ENCODE measurements at places on chromosomes 7 and 10.

DNA sequence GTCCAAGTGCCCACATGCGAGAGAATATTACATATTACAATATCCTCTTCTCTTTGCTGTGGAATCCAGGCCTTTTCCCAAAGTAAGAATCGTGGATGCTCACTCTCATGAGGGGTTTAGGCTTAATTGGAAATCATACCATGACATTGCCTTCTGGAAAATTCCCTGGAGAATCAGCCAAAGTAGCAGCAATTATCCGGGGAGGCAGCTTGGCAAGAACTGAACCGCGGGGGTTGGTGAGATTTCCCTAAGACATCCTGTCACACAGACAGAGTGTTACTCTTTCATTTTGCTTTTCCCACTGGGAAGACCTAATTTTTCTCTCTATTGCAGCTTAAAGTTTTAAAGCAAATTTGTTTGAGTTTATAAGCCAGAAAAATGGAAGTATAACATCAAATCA lies 463.6 kb upstream of the DPP6 start:
- no peak for DNase-seq

DNA sequence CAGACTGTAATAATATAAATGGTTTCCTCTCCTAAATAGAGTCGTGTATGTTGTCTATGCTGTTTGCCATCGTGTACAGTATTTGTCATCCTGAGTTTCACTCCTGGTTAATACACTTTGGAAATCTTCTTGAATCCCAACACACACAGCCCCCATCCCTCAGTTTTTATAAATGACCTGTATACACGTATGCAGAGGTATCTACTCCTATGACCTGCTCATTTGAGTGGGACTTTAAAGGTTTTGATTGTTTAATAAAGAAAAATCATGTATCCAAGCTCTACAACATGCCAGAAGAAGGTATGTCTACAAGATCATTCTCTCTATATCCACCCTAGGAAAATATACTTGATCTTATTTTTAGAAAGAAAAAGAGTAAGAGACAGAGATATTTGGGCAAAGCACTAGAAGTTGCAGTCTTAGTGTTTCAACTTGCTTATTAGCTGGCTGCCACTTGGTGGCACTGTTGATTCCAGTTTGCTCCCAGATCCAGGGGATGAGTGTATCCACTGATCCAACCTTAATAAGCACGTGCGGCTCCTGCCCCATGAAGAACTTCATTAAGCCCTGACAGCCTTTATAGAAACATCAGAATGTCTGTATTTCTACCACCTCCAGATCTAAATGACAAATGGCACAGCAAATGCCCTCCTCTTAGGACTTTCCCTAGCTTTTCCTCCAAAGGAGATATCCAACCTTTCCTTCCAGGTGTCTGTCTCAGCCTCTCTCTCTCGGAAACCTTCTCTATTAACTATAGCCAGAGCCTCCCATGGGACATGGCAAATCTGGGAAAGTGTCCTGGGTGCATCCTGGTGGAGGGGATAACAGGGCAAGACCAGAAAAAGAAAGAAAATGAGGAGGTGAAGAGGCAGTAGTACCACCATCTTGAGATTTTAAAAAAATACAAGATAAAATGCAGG lies 181.6 kb upstream of the NEBL start:
- peak; percentile 18 for DNase-seq

- DNase-seq = no peak
Observed at GRCh38 chr10:62856021-62856420, 39.9 kb upstream of the EGR2 start.

- DNase-seq = no peak
Observed at GRCh38 chr7:101845974-101846373, 28.5 kb downstream of the CUX1 start.

DNA sequence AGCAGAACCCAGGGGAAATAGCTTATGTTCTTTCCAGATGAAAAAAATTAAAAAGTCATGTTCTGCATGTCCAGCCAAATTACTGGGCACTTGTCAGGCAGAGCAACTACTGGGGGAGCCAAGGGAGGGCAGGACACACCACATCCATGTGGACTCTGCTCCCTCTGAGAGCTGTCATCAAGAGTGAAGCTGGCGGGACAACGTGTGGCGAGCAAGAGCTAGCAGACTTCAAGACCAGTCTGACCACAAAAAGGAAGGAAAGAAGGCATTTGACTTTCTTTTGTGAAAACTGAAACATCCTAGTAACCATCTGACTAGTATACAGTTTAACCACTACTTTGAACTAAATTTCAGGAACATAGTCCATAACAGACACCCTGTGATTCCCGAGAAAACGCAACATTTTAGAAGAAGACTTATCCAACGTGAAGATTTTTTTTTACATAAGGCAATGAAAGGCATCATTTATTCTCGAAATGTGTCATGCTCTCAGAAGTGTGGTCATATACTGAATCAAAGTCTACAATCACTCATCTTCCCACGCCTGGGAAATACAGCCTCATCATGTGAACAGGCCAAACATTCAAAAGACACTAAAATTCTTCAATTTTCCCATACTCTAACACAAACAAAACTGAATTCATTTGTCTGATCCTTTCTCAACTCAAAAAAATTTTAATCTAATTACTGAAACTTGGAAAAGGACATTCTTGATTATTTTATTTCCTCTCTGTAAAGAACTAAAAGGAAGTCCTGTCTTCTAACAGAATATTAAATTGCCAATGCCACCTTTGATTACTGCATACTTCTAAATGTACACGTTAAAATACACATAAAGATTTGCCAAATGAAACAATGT lies 15.5 kb downstream of the CYTH3 start:
- DNase-seq = peak; percentile 60

DNA sequence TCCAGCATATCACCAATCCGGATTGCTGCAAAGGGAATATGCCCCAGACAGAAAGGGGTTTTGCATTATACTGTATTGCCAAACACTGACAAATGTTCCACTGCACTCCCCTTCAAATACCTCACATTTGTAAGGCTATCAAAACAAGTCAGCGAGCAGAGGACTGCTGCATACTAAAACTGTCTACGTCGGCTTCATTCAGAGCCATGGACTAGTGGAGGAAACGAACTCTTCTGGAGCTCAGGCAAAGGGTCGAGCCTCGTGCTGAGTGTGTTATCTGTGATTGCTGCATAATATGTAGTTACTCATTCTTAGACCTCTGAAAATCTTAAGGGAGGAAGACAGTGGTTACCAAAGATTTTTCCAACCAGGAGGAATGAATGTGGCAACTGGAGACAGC lies 200.2 kb downstream of the DYNC1I1 start:
- DNase-seq = peak; percentile 15

GRCh38 chr7:156438011-156438410 lies 202.6 kb upstream of the RNF32 start:
- no peak for DNase-seq

GRCh38 chr10:5844345-5845055 lies 31.3 kb upstream of the GDI2 start:
- DNase-seq = no peak

- DNase-seq = no peak
Observed at GRCh38 chr7:156651474-156651873, 10.9 kb downstream of the RNF32 start.

- no peak for DNase-seq
Observed at GRCh38 chr7:133339772-133340171, 86.9 kb downstream of the EXOC4 start.

GRCh38 chr7:100476903-100477870 lies 1.8 kb downstream of the TSC22D4 start:
- DNase-seq = no peak

DNA sequence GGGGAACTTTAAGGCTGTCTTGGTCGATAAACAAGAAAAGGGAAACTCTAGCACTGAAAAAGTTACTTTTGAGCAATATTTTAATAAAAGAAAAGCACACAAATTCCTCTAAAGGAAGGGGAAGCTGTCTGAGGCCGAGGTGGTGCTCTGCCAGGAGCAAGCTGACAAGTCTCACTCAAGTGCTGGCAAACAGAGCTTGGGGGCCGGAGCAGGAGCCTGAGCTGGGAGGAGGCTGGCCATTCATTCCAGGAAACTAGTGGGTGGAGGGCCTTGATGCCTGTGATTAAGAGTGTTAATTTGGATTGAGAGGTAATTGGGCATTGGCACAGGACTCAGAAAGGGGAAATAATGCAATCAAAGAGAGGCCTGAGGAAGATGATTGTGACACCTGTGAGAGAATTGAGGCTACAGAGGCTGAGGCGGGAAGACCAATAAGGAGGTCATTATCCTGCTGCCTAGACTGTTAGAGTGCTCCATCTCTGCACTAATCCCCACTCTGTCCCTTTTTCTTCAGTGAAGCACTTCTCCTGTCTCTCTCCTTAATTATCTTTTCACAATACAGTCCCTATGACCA lies 154.9 kb upstream of the COL1A2 start:
- DNase-seq = no peak

DNA sequence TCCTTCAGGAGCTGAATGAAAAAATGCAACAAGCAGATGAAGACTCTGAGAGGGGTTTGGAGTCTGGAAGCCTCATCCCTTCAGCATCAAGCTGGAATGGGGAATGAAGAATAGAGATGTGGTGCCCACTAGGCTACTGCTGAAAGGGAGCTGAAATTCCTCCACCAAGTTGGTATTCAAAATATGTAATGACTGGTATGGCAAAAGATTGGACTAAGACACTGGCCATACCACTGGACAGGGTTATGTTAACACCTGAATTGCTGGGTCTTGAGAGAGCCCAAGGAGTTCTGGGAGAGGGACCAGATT lies 5.4 kb downstream of the IFIT2 start:
- DNase-seq = no peak

DNA sequence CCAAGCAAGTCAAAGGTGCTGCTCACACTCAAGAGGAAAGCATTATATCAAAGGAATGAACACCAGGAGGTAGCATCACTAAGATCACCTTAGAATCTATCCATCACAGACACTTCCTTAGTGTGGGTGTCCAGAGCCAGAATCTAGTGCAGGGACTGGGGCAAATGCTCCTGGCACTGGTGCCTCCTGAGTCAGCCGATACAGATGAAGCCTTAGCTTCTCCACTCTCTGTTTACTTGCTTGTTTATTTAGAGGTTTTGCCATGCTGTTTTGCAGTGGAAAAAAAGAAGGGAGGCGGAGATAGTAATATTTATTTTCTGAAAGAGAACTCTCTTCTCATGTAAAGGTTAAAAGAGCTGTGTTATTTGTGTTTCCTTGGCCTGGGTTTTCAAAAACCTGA lies 303.1 kb downstream of the WDR11 start:
- DNase-seq = no peak

DNA sequence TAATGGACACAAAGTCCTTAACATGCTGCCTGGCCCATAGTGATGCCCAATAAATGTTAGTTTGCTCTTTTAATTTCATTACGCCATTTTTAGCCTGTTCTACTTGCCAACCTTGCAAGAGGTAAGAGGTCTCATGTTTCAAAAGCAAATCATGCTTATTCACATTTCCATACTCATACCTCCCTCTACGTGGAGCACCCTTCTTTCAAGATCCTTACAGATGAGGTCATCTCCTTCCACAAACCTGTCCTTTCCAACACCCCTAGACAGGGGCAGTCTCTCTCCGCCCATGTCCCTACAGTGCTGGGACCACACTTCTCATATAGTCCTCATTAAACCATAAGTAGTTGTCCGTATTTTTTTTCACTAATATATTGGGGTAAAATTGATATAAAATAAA lies 271.3 kb downstream of the FGFR2 start:
- DNase-seq = no peak

DNA sequence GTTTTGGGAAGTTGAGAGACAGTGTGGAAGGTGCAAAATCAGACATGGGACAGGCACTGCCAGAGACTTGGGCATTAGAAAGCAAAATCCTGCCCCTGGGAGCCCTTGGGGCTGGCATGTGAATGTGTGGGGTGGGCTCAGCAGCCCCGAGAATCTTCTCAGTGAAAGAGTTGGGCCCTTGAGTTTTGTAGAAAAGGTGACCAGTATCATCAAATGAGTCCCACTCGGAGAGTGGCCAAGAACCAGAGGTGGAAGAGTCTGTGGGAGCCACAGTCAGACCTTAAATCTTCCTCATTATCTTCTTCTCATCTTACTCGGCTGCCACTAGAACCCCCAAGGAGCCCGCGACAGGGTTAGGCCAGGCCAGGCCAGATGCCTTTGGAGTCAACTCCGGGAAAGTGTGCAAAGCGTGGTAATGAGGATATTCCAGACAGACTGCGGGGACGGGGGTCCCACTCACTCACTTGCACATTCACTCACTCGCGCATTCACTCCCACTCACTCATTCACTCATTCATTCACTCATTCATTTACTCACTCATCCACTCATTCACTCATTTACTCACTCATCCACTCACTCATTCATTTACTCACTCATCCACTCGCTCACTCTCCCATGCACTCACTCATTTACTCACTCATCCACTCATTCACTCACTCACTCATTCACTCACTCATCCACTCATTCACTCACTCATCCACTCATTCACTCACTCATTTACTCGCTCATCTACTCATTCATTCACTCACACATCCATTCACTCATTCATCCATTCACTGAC lies 74.9 kb downstream of the CARD11 start:
- no peak for DNase-seq

GRCh38 chr7:34357068-34357467 lies 300.9 kb upstream of the NPSR1 start:
- no peak for DNase-seq

DNA sequence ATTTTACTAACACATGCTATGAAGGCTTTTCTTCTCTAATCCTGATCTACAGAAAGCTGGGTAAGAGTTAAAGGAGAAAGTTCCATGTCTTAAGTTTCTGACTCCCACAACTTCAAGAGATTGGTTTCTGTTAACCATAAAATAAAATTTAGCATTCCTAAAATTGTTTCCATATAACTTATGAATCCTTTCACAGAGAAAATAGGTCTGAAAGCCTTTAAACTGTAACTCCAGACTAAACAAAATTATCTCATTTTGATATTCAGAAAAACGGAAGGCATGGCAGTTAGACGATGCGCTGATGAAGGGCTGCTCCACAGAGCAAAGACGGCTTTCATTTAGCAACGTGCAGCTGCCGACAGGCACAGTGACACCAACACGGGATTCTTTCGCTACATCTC lies 133.3 kb downstream of the SLC25A13 start:
- DNase-seq = no peak

GRCh38 chr7:130112662-130113425 lies 42.5 kb downstream of the KLHDC10 start:
- DNase-seq = no peak

GRCh38 chr10:5071411-5072198 lies 22.6 kb upstream of the AKR1C3 start:
- peak; percentile 91 for DNase-seq

DNA sequence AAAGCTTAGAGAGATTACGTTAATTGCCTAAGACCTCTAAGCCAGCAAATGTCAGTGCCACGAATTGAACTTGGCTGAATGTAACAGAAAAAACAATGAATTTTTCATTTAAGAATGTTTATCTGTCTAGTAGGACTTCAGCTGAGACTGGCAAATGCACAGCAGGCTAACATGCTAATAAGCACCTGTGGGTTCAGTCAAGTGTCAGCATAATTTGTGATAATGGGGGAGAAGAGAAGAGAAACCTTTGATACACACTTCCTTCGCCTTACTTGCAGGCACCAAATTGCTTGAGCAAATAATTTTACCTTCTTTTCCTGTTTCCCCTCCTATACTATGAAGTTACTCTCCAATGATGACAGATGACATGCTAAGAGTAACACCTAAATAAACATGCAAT lies 1136.5 kb upstream of the SORCS1 start:
- DNase-seq = no peak

GRCh38 chr7:23347682-23348180 lies 48.6 kb downstream of the MALSU1 start:
- no peak for DNase-seq

- no peak for DNase-seq
Observed at GRCh38 chr10:113534423-113534822, 18.4 kb upstream of the HABP2 start.
